ENCODE measurements at places on chromosomes 12 and 14.
A peak's percentile ranks its signal among the peaks of the same experiment; 100 is the strongest.

GRCh38 chr12:126772171-126772864 is 1494.7 kb upstream of the TMEM132C start:
- no peak for DNase-seq

DNA sequence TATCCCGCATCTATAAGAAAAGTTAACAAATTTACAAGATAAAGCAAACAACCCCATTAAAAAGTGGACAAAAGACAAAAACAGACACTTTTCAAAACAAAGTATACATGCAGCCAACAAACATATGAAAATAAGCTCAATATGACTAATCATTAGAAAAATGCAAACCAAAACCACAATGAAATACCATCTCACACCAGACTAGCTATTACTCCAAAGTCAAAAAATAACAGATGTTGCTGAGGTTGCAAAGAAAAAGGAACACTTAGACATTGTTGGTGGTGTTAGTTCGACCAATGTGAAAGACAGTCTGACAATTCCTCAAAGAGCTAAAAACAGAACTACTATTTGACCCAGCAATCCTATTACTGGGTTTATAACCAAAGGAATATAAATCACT is 968.6 kb upstream of the USP15 start:
- DNase-seq: no peak

GRCh38 chr12:43789941-43790340 is 16.2 kb downstream of the TWF1 start:
- DNase-seq: no peak

DNA sequence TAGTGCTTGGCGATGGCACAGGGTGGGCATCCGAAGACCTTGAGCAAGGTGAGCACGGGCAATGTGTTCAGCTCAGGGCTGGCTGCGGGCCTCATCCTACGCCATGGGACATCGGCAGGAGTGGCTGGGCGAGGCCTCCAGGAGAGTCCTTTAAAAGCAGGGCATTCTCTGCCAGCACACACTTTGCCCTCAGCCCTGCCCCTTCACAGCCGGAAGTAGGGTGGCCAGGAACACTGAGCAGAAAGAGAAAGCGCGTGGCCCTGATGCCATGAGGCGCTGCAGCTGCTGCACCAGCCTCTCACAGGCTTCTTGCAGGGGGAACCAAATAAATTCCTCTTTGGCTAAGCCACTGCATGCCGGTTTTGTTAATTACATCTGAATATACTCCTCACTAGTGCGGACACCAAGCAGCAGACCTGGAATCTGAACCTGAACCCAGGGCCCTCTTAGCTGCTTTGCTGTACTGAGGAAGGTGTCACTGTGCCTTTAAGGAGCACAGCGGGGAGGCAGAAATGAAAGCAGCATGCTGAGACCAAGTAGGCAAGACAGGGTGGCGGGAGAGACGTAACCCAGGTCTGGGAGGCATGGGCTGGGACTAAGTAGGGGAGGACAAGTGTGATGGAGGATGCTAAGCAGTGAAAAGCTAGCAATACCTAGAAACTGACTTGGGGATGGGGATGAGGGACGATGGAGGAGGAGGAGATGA is 155.2 kb downstream of the TTC7B start:
- no peak for DNase-seq

- no peak for DNase-seq
Measured at GRCh38 chr12:53516758-53517455, 9.6 kb upstream of the NPFF start.

- DNase-seq: no peak
Measured at GRCh38 chr14:28755884-28756268, 10.7 kb upstream of the FOXG1 start.

- DNase-seq: no peak
Measured at GRCh38 chr14:65954942-65955341, 531.2 kb upstream of the CCDC196 start.

- DNase-seq: no peak
Measured at GRCh38 chr12:61362037-61362436, 898.2 kb upstream of the USP15 start.

DNA sequence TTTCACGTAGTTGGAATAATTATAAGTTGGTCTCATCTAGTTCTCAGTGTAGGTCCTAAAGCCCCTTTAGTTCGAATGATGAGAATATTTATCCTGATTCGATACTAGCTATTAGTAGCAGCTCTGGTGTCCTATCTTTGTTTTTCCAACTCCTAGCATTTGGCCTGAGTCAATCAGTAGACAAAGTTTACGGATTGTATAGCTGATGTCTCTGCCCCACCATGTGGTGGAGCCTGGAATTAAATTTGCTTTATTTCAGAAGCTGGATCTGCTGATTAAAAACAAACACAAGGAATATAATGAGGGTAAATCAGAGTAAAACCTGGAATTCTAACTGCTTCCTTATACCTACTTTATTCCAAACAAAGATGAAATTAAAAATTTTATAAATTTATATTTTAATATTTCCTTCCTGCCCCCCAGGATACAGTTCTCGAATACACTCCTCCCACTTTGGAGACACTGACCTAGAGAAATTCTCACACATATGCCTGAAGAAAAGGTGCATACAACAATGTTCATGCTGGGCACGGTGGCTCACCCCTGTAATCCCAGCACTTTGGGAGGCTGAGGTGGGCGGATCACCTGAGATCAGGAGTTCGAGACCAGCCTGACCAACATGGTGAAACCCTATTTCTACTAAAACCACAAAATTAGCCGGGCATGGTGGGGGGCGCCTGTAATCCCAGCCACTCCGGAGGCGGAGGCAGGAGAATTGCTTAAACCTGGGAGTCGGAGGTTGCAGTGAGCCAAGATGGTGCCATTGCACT is 7.6 kb upstream of the BRMS1L start:
- no peak for DNase-seq

GRCh38 chr12:28936221-28936620 is 212.9 kb upstream of the FAR2 start:
- no peak for DNase-seq

DNA sequence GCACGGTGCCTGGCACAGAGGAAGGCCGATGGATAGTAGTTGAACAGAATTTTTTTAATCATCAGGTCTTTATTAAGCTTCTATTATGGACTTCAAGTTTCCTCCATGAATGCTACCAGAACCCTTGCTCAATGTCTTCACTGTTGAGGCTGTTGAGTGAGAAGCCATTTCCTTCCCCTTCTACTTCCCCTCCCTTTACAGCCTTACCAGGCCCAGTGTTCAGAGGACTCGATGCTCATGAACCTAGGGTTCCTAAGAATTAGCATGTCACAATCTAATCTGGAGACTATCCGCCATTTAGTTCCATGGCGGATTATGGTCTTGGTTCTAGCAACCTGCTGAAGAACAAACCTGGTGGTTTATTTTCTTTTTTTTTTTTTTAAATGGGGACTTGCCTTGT is 17.7 kb downstream of the ETV6 start:
- DNase-seq: no peak

GRCh38 chr12:85568395-85569103 is 267.7 kb downstream of the RASSF9 start:
- DNase-seq: no peak

- no peak for DNase-seq
Measured at GRCh38 chr14:95227279-95227860, 70.0 kb upstream of the DICER1 start.

- no peak for DNase-seq
Measured at GRCh38 chr12:81596558-81596957, 162.6 kb downstream of the PPFIA2 start.

- no peak for DNase-seq
Measured at GRCh38 chr14:44388306-44388705, 118.8 kb downstream of the FSCB start.

- no peak for DNase-seq
Measured at GRCh38 chr12:3319723-3320492, 171.1 kb upstream of the PRMT8 start.

- DNase-seq: no peak
Measured at GRCh38 chr12:104507672-104508071, 50.9 kb downstream of the CHST11 start.

GRCh38 chr14:59037086-59037485 is 151.4 kb upstream of the DAAM1 start:
- no peak for DNase-seq

DNA sequence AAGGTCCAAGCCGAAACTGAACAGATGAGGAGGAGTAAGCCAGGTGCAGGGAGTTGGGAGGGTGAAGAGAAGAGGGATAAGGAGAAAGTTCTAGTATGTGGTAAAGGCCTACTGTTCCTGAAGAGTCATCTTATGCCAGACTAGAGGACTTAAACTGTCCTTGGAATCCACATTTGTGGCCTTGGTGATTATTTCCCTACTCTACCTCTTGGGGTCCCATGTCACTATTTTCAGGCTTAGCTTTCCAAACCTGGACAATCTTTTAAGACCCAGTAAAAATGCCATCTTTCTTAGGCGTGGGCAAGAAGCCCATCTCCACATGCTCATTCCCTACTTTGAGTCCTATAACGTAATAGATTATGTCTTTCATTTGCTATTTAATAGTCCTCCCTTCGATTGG is 40.1 kb upstream of the CRY1 start:
- no peak for DNase-seq

DNA sequence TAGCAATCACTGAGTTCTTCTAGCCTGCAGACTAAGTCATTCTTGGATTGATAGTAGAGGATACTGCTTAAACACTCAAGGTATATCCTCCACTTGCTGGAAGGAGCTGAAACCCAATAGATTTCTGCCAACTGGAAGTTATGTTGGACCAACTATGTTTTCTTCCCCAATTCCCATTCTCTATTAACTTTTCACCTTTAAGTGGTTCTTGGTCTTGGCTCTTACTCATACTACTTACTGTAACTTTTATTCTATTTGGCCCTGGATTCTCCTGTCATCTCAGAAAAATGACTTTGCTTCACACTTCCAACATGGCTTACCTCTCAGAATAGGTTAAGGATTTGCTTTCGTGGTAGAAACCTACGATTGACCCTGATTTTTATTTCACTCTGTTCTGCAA is 244.9 kb downstream of the ADAMTS20 start:
- no peak for DNase-seq

- DNase-seq: peak; percentile 38
Measured at GRCh38 chr14:72451054-72451972, 442.6 kb downstream of the DPF3 start.

GRCh38 chr14:50020184-50020583 is 96.2 kb downstream of the VCPKMT start:
- no peak for DNase-seq

- DNase-seq: no peak
Measured at GRCh38 chr12:12606781-12607589, 4.7 kb upstream of the CREBL2 start.

DNA sequence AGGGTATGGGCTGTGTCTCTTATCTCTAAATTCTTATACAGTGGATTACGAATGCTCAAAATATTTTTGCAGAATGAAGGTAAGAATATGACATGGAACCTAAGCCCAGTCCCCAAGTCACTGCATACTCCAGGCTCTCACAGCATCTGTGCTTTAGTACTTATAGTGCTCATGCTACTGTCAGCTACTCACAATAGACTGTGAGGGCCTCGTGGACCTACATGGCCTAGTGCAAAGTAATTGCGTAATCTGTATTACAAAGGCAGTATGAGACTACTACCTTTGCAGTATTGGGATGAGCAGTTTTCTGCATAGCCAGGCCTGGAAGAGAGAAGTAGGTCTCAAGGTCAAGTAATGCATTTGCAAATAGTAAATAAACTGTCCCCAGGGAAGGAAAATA is 27.9 kb downstream of the VWF start:
- no peak for DNase-seq
